ENCODE measurements at places on chromosomes 2 and 18. TPM values are rescaled to one million over a fixed set of nuclear protein-coding genes. Genes with fewer than 3 reads are reported as not detected.

MAP2 gene
- 0.05 TPM for total RNA-seq

BIRC6 gene
- 96.7 TPM for total RNA-seq

TTN gene
- total RNA-seq = 11.0 TPM

GYPC gene
- total RNA-seq = not detected

GRCh38 chr2:129396980-129397599 is 582.4 kb upstream of the RAB6C start:
- H3K4me3 ChIP-seq = no peak overlapping the region
- H3K27ac ChIP-seq = no peak overlapping the region
- DNase-seq = peak; percentile 52
- H3K4me1 ChIP-seq = no peaks in the 10 kb centered on the region
- no peaks in the 10 kb centered on the region for H3K36me3 ChIP-seq

- H3K4me3 ChIP-seq = no peak overlapping the region
- DNase-seq = no peak
- no peaks in the 10 kb centered on the region for H3K27me3 ChIP-seq
- H3K27ac ChIP-seq = no peak overlapping the region
- no peaks in the 10 kb centered on the region for H3K36me3 ChIP-seq
These were observed 204.2 kb downstream of the CYP26B1 start for GRCh38 chr2:71943238-71944182.

GRCh38 chr2:235383272-235383843 is 110.5 kb upstream of the AGAP1 start:
- no peaks in the 10 kb centered on the region for H3K27me3 ChIP-seq
- H3K27ac ChIP-seq = no peak overlapping the region
- H3K36me3 ChIP-seq = no peaks in the 10 kb centered on the region
- DNase-seq = no peak
- no peak overlapping the region for H3K4me3 ChIP-seq
- no peaks in the 10 kb centered on the region for H3K4me1 ChIP-seq

- peaks cover 15% of the 10 kb centered on the region for H3K4me1 ChIP-seq
- no peak for DNase-seq
- H3K27ac ChIP-seq = no peak overlapping the region
- no peak overlapping the region for H3K4me3 ChIP-seq
These were observed 6.7 kb downstream of the UXS1 start for GRCh38 chr2:106187273-106187891.

- peak overlapping the region; percentile 44 for H3K27ac ChIP-seq
- DNase-seq = no peak
- peaks cover 35% of the 10 kb centered on the region for H3K4me1 ChIP-seq
- no peaks in the 10 kb centered on the region for H3K27me3 ChIP-seq
- no peaks in the 10 kb centered on the region for H3K36me3 ChIP-seq
- H3K4me3 ChIP-seq = no peak overlapping the region
These were observed 13.5 kb downstream of the SPOPL start for GRCh38 chr2:138515092-138515491.

Measured in Caco-2 (cell line).